ENCODE measurements at places on chromosomes 12 and 14.

GRCh38 chr12:73445658-73446324 lies 1091.8 kb upstream of the ATXN7L3B start:
- no peak for DNase-seq

DNA sequence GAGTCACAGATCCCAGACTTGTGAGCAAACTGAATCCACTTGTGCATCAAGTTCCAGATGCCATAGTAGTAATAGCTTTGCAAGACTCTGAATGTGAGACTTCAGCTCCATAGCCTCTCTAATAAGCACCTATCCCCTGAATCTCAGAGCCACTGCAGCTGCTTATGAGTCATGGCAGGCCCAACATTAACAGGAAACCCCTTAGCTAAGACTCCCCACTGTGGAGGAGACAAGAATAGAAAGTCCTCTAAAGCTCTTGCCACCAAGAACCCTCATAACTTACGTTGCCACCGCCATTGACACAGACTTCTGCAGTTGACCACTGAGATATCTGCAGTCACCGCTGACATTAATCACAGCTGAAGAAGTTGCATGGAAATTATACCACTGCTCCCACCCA lies 62.9 kb upstream of the PDE3A start:
- no peak for DNase-seq

GRCh38 chr12:107669946-107670345 lies 15.7 kb upstream of the PWP1 start:
- no peak for DNase-seq

- DNase-seq: no peak
These were observed 58.3 kb downstream of the PRIMA1 start for GRCh38 chr14:93729993-93730392.

GRCh38 chr12:49021292-49021915 lies 2.8 kb upstream of the PRKAG1 start:
- DNase-seq: no peak

- DNase-seq: peak; percentile 52
These were observed 27.7 kb downstream of the FIGNL2 start for GRCh38 chr12:51820526-51821439.

DNA sequence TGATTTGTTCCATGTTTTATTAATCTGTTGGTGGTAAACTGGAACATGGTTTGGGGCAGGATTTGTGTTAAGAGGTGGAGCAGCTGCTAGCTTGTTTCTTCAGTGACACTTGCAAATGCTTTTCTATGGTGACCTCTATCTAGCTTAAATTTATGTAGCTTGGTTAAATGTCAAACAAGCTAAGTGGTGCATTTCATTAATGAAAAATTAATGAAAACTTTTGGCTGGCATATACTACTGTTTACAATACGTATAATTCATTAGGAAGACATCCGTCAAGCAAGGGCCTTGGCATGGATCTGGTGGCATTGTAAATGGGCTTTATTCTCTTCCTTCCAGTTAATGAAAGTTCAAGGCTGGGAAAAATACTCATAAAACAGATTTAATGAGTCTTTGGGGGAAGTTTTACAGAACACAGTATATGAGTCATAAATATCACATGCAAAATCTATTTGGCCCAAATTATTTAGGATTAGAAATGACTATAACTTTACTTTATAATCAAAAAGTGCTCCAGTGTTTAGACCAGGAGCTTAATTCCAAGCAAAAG lies 807.7 kb upstream of the SEL1L start:
- no peak for DNase-seq

GRCh38 chr12:64332296-64332695 lies 58.3 kb downstream of the C12orf56 start:
- DNase-seq: no peak

GRCh38 chr14:33254861-33255395 lies 316.2 kb downstream of the NPAS3 start:
- DNase-seq: no peak

GRCh38 chr14:33433396-33433795 lies 494.7 kb downstream of the NPAS3 start:
- no peak for DNase-seq

DNA sequence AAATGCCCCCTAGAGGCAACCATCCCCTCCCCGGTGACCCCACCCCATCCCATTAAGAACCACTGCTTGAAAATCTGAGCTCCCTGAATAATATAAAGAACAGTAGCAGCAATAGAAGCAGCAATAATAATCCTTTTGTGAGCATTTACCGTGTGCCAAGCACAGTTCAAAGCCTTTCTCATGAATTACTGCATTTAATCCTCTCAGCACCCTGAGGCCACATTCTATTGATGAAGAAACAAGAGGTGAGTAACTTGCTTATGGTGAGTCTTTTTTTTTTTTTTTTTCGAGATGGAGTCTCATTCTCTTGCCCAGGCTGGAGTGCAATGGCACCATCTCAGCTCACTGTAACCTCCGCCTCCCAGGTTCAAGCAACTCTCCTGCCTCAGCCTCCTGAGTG lies 65.0 kb downstream of the KCNK10 start:
- DNase-seq: no peak

DNA sequence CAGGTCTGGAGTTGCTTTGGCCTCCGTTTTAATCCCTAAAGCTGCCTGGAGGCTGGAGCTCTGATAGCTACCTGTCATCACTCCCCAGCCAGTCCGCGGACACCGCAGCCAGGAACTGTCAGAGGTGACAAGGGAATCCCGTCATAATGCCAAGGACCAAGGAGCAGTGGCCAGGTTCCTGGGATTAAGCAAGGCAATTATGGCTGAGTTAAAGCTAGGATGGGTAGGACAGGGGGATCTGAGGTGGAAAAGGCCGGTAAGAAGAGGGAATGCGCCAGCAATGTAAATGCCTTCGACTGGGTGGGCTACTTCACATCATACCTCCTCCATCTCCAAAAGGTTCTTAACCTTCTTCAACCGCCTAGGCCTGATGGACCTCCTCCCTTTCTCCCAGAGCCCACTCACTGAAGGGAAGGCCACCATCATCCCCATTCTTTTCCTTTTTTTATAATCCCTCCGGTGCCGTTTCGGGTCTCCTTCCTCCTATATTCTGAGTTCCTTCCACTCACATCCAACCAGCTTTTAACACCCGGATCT lies 1.9 kb downstream of the PPP1R3E start:
- DNase-seq: no peak

DNA sequence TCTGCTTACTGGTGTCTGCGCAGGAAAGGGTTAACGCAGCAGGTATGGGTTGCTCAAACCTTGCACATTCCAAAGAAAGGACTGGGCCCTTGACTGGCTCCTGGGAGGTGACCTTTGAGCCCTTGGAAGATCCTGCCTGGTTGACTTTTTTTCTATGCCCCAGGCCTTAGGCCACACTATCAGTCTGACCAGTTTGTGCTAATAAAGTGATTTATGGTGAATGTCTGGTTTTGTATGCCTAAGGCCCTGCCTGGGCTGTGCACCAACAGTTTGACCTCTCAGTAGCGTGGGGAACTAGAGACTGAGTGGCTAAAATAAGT lies 61.4 kb upstream of the SCN8A start:
- no peak for DNase-seq

DNA sequence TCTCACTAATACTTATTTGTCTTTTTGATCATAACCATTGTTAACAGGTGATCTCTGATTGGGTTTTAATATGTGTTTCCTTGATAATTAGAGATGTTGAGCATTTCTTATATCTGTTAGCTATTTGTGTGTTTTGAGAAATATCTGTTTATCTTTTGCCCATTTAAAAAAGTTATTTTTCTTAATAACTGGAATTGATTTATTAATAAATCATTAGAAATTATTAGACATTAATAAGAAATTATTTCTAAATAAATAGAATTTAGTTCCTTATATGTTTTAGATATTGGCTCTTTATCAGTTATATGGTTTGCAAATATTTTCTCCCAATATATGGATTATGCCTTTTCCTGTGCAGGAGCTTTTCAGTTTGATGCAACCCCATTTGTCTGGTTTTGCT lies 18.7 kb downstream of the TMX1 start:
- no peak for DNase-seq

GRCh38 chr12:126198966-126199692 lies 1133.9 kb downstream of the AACS start:
- DNase-seq: no peak

- no peak for DNase-seq
These were observed 302.9 kb upstream of the SFSWAP start for GRCh38 chr12:131408036-131408365.

DNA sequence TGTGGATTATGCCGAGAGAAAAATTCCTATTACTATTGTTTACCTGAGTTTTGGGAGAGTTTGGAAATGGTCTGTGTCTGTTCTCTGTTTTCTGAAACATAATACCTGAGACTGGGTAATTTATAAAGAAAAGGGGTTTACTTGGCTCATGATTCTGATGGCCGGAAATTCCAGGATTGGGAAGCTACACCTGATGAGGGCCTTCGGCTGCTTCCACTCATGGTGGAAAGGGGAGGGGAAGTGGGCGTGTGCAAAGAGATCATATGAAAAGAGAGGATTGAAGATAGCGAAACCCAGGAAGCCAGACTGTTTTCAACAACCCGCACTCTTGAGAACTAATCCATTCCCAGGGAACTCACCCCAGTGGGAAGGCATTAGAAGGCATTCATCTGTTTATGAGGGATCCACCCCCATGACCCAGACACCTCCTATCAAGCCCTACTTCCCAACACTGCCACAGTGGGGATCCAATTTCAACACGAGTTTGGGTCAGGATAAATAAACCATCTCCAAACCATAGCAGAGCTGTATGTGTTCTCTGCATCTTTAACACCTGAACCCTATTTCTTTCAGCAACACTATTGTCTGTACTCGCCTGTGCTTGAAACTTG lies 51.1 kb downstream of the APAF1 start:
- no peak for DNase-seq

DNA sequence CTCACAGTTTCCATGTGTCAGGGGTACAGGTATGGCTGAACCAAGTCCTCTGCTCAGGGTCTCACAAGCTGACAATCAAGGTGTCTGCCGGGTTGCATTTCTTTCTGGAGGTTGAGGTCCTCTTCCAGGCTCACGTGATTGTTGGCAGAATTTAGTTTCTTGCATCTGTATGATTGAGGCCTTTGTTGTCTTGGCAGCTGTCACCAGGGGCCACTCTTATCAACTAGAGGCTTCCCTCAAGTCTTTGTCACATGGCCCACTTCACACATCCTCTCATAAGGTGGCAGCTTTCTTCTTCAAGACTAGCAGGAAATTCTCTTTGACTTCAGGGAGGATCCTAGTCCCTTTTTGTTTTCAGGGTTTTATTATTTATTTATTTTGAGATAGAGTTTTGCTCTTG lies 46.0 kb upstream of the FOS start:
- DNase-seq: no peak

DNA sequence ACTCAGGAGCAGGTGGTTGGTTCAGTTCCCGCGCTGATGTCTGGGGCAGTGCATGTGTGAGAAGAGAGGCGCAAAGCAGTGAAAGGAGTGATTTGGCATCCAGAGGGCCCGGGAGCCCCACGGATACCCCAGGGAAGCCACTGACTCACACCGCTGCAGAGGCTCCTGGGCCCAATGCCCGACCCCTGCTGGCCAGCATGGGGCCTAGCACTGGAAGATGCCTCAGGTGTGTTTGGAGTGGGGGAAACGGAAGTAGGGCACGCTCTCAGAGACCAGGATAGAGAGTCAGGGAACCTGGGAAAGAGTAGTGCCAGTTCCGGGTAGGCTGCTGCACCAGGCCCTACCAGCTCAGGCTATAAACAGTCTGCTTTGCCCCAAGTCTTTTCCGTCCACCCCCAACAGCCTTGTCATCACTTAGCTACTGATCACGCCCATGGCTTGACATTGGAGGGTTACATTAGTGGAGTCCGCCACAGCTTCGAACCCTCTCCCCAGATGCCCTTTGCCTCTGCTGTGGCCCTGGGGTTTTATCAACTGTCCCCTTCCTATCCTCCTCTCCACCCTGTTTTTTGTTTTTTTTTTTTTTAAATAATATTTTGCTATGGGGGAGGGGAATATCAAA lies 9.5 kb upstream of the CSAD start:
- DNase-seq: peak; percentile 23

- no peak for DNase-seq
These were observed 12.8 kb upstream of the BEGAIN start for GRCh38 chr14:100599981-100600380.

GRCh38 chr12:124391340-124392261 lies 96.7 kb downstream of the RFLNA start:
- DNase-seq: no peak

GRCh38 chr12:52243259-52243855 lies 10.3 kb downstream of the KRT7 start:
- peak; percentile 26 for DNase-seq

DNA sequence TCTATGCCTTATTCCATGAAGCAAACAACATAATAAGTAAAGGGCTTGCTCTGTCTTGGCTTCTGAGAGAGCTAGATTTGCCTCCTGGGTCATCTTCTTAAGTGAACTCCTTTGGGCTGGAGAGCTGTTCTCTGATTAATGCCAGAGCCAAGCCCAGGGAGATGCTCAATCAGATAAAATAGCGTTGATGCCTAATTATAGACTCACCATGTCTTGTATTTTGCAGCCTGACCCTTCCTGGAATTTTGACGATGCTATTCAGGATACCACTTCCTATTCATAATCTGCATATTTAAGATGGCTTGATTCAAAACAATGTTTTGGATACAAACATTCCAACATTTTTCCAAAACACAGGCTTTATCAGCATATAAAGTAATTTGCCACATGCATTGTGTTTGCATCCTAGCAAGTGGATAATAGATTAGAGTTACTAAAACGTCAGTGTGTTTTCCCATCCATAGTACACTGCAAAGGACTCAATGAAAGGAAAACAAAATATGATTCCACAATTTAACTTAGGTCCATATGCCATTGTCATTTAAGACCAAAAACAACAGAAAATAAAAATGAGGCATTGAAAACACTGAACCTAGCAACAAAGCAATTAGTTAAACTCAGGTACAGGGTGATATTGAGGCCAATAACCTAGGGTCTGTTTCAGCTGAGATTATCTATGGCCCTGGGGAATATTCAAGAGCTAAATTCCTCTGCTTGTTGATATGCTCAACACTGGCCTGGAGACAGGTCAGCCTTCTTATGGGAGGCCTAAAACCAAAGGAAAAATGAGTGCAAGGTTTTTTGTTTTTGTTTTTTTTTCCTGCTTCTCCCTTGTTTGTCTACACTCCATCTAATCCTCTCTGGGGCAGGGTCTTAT lies 184.2 kb upstream of the FOXN3 start:
- no peak for DNase-seq

DNA sequence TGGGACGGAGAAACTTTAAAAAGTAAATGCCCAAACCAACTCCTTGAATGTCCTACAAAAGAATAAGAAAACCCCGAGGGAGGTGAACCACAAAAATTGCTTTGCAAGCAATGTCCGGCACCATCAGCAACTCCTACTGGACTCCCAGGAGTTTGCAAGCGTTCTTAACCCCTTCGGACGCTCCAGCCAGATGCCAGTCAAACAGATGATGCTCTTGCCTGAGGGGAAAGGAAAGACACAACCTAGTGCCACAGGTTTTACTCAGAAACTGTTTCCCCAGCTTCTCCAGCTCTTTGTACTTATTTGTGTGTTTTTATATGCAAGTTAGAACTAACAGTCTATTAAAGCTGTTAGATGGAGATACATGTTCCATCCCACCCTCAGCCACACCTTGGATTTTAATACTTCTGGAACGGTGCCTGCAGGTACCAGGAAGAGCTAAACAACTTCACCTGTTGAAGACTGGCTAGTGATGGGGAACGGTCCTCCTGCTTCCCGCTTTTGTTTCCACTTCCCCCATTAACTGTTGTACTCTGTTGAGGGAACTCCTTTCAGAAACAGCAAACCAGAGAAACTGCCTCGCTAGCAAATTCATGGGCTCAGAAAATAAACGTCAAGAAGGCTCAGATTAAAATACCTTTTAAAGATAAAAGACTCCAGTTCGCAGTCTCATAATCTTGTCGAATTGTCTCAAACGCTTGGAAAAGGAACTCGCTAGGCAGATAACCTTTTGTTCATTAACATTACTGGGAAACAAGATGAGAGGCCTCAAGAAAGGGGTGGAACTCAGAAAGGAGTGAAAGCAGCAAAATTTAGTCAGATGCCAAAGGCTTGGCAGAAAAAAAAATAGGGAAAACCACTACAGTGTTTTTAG lies 1.1 kb upstream of the FERMT2 start:
- peak; percentile 78 for DNase-seq
